ENCODE measurements at places on chromosomes 16 and 17.

DNA sequence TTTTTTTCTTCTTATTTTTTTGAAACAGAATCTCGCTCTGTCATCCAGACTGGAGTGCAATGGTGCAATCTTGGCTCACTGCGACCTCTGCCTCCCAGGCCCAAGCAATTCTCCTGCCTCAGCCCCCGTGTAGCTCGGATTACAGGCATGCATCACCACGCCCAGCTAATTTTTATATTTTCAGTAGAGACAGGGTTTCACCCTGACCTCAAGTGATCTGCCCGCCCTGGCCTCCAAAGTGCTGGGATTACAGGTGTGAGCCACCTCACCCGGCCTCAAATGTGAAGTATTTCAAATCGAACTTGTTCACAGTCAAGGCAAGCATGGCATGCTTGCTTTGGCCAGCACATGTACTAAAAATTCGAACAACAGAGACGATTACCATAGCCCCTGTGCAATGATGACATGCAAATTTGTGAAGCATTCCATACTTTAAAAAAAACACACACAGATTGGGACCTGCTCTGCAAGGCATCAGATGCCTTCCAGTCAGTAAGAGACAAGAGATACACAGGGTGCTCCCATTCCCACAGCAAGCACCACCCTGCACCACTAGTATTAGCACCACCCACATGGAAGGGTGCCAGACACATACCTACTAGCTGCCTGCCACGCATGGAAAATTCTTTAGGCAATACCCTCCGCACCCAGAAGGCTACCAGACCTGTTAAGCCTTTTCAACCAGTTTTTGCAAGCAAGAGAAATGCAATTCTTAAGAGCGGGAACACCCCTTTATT, 47.2 kb downstream of the ANKRD11 start:
- DNase-seq = peak; percentile 34

- DNase-seq = no peak
These were observed 51.1 kb downstream of the USP43 start for GRCh38 chr17:9696279-9697044.

- no peak for DNase-seq
These were observed 2057.1 kb downstream of the TP53TG3F start for GRCh38 chr16:35516551-35516950.

- no peak for DNase-seq
These were observed 76.2 kb upstream of the KSR1 start for GRCh38 chr17:27379888-27380533.

DNA sequence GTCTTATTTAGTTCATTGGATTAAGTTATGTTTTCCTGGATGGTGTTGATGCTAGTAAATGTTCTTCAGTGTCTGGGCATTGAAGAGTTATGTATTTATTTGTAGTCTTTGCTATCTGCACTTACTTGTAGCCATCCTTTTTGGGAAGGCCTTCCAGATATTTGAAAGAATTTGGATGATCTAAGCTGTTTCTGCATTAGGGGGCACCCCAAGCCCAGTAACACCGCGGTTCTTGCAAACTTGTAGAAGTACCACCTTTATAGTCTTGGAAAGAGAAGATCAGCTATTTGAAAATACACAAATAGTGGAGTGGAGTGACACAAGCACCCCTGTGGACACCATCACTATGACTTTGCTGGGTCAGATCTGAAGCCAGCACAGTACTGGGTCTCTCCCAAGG, 175.9 kb upstream of the KIF2B start:
- no peak for DNase-seq

DNA sequence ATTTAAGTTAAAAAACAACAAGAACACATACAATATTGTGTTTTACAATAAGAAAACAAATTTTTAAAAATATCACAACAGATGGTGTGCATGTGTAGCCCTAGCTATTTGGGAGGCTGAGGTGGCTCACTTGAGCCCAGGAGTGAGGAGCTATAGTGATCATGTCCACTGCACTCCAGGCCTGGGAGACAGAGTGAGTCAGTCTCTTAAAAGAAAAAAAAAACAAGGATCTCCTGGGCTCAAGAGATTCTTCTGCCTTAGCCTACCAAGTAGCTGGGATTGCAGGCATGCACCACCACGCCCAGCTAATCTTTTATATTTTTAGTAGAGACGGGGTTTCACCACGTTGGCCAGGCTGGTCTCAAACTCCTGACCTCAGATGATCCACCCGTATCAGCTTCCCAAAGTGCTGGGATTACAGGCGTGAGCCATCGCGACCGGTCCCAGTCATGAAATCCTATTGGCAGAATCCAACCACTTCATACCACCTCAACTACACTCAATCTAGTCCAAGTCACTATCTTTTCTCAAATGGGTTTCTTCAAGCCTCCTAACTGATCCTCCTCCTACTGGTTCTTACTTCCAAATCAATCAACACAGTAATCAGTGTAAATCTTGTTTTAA, 55.0 kb downstream of the STH start:
- no peak for DNase-seq

- no peak for DNase-seq
These were observed 40.3 kb upstream of the MRPS23 start for GRCh38 chr17:57889892-57890856.

DNA sequence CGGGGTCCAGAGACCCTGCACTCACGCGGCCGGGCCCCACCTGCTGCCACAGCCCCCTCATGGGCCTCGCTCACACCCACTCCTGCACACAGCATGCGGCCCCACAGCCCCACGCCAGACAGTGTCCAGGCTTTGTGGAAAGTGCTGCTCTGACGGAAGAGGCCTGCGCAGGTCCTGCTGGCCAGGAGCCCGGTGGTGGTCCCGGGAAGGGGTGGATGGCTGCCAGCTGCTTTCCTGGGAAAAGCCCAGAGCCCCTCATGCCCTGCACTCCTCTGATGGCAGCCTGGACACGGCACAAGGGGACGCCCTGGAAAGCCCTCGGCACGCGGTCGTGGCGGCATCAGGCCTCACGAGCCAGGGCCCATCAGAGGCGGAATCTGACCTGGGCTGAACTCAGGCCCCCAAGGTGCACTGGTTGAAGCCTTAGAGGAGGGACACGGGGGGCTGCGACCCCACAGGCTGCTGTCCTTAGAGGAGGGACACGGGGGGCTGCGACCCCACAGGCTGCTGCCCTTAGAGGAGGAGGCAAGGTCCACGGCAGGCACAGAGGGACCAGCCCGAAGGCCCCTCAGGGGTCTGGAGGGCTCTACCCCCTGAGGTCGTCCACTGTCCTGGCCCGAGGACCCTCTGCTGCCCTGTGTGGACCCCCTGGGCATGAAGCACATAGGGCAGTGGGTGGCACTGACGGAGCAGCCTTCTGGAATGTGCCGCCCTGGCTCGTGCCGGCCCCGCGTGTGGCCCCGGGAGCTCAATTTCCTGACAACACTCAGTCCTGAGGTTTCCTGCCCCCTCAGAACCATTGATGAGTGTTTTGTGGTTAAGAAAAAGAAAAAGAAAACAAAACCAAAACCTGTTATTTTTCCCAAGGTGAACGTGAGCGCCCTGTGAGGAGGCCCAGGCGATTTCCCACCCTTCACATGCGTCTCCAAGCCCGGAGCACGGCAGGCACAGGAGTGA, 22.1 kb downstream of the SOX8 start:
- no peak for DNase-seq

- DNase-seq = no peak
These were observed 18.0 kb upstream of the CDIPT start for GRCh38 chr16:29881050-29881449.

- DNase-seq = no peak
These were observed 79.0 kb downstream of the CA10 start for GRCh38 chr17:52079496-52079895.

GRCh38 chr17:32443827-32444300, 446 bp upstream of the PSMD11 start:
- DNase-seq = no peak

GRCh38 chr16:57352636-57353047, 5.9 kb upstream of the CCL22 start:
- no peak for DNase-seq

DNA sequence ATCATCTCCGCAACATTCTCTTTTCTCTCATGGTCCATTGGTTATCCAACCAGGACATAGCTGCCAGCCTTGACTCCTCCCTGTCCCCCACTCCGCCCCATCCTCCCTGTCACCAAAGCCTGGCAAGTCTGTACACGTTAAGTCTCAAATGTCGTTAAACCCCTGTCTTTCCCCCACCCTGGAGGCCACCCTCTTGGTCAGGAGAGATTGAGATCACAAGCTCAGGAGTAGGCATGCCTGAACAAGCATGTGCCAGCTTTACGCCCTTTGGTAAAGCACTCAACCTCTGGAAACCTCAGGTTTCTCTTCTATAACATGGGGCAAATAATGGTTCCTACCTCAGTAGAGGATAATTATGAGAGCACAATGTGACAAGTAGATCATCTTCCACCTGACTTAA, 38.1 kb upstream of the CCL1 start:
- no peak for DNase-seq

DNA sequence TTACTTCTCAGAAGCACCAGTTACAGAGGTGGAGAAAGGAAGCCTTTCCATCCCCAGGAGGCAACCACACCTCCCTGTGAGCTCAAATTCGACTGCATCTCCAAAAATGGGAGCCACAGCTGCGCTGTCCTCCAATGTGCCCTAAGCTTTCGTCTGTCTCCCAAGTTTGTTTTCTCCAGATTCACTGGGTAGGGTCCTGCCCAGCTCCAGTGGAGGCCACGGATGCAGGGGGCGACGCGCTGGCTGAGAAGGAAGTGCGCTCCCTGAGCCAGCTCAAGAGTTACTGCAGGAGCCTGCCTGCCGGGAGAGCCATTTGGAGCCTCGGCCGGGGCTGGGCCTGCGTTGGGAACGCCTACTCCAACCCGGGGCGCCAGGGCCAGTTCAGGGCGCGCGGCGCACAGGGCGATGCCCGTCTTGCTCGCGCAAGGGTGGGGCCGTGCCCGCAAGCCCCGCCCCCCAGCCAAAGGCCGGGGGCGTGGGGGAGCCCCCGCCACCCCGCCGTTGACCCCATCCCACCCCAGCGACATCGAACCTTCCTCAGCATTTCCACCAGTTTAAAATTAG, 19.5 kb downstream of the SIAH1 start:
- peak; percentile 9 for DNase-seq

DNA sequence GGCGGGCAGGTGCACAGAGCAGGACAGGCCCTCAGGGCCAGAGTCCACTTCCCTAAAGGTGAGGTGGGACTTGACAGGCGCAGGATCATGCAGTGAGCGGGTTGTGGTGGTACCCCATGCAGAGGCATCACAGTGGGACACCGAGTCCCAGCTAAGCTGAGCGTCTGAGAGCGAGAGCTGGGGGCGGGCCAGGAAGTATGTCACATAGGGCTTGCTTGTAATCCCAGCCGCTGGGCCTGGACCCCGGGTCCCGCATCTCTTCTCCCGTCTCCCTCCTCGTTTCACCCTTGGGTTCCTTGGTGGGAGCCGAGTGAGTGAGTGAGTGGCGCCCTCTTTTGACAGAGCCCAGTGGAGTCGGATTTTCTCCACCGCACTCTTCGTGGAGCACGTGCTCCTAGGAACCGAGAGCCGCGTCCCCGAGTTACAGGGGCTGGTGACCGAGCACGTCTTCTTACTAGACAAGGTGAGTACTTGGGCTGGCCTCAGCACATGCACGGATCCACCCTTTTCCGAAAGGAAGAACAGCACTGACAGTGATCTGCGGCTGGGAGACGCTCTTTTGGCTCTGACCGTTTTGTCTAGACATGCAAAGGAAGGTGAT, 50.8 kb upstream of the ENDOV start:
- no peak for DNase-seq

DNA sequence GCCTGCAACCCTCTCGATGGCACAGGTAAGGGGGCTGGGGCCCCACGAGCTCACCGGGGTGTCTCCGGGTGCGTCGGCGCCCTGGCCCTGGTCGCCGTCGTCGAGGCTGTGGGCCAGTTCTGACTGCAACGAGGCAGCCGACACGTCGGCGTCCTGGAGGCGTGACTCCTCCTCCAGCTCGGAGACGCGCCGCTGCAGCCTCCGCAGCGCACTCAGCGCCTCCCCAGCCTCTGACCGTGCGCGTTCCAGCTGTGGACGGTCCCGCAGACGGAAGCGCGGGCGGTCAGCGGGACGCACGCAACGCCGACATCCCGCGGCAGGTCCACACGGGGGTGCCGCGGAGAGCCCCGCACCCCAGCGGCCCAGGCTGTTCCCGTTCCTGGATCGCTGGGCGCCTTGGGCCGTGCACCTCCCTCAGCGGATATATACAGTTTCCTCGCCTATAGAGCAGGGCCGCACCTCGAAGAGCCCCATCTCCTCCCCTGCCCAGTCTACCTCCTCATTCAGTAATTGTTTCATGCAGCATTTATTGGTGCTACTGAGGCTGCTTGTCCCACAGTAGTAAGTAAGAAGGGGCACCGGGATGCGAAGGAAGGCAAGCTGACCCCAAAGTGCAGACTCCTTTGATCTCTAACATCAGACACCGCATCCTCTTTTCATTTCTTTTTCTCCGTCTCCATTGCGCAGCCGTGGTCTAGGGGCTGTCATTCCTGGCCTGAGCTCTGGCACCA, 5.8 kb downstream of the THOC6 start:
- DNase-seq = no peak

DNA sequence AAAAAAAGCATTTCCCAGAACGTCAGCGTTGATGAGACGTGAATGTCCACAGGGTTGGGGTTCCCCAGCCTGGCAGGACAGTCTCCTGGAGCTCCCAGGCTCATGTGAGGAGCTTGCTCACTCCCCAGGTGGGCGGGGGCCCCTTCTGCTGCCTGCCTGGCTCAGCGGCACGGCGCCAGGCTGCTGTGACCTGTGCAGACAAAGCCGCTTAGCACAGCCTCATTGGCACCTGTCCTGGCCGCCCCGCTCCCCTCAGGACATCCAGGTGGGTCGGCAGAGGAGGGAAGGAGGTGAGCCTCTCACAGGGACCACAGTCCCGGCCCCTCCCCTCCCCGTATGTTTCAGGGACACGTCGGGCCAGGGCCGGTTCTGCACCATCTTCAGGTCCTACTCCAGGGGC, 12.9 kb upstream of the WFIKKN1 start:
- no peak for DNase-seq

DNA sequence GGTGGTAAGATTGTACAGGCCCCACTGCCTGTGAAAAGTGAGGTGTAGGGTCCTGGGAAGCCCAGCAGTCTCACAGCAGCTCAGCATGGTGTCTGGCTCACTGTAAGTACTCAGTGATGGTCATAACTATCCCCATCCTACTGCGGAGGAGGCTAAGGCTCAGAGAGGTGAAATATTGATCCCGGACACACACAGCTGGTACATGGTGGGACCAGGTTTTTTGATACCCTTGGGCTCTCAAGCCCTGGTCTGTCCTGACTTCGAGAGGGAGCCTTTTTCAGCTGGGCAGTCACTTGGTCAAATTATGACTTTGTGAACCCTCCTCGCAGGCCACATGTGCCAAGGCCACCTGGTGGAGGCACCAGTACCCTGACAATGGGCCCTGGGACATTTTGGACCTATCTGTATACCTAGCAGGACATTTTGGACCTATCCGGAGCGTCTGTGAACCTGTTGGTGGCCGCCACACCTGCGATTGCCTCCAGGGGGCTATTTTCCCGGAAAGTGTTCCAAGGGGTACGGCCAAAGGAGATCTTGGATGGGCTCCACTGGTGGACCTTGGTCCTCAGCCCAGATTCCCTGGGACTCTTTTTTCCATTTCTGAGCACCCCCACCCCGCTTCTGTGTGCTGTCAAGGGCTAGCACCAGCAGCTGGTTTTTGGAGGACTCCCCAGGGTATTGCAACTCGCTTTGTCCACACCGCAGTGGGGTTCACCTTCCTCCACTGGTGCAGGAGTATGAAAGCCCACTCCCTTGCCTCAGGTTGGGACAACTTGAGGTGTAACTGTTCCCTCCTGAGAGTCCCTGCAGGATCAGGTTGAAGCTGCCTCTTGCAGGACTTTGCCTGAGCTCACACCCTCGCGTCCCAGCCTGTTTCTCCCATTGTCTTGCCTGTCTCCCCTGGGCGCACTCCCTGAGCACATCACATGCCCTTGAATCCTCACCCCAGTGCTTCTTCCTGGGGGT, 83.6 kb upstream of the NKD1 start:
- DNase-seq = no peak

GRCh38 chr17:47822785-47823184, 1.2 kb upstream of the OSBPL7 start:
- DNase-seq = no peak
